Astrocyte of the hippocampus (primary cell): ENCODE measurements at places on chromosomes 7 and 10.

GRCh38 chr7:149683181-149683580, 90.2 kb downstream of the ZNF467 start:
- no peak for DNase-seq

DNA sequence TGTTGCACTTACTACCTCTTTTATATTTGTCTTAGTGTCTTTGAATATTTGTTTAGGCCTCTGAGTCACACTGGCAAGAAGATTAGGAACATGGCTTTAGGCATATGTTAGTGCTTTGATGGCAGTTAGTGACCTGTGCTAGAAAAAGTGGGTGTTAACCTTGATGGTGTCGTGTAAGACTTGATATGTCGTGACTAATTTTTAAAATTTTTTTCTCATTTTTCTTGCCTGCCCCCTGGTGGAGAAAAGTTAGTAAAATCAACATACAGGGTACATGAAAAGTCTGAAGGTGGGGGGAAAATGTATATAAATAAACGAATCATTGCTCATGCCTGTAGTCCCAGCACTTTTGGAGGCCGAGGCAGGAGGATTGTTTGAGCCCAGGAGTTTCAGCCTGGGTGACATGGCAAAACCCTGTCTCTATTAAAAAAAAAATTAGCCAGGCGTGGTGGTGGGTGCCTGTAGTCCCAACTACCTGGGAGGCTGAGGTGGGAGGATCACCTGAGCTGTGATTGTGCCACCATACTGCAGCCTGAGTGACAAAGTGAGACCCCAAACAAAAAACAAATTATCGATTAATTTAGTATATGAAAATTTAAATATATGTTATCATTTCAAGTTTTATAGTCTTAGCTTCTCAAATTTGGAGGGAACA, 44.6 kb downstream of the TAX1BP1 start:
- peak; percentile 64 for DNase-seq

- DNase-seq = no peak
Measured at GRCh38 chr7:29045258-29046086, 87.3 kb upstream of the TRIL start.

GRCh38 chr7:24191362-24191761, 92.6 kb upstream of the NPY start:
- DNase-seq = no peak

DNA sequence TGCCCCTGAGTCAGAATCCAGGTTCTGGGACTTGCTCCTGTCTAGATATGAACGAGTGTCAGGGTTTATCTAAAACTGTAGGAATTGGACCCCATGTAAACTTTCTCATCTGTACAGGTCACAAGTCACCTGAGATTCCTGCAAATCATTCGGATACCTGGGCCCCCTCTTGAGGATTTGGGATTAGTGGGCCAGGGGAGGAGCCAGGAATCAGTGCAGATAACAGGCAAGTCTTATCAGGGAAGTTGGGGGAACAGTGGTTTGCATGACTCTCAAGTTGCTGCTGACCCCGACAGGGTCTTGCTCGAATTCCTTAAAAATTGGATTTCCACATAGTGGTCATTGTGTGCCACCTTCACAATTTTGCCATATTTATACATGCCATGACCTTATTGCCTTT, 188.4 kb upstream of the LYZL1 start:
- DNase-seq = no peak

DNA sequence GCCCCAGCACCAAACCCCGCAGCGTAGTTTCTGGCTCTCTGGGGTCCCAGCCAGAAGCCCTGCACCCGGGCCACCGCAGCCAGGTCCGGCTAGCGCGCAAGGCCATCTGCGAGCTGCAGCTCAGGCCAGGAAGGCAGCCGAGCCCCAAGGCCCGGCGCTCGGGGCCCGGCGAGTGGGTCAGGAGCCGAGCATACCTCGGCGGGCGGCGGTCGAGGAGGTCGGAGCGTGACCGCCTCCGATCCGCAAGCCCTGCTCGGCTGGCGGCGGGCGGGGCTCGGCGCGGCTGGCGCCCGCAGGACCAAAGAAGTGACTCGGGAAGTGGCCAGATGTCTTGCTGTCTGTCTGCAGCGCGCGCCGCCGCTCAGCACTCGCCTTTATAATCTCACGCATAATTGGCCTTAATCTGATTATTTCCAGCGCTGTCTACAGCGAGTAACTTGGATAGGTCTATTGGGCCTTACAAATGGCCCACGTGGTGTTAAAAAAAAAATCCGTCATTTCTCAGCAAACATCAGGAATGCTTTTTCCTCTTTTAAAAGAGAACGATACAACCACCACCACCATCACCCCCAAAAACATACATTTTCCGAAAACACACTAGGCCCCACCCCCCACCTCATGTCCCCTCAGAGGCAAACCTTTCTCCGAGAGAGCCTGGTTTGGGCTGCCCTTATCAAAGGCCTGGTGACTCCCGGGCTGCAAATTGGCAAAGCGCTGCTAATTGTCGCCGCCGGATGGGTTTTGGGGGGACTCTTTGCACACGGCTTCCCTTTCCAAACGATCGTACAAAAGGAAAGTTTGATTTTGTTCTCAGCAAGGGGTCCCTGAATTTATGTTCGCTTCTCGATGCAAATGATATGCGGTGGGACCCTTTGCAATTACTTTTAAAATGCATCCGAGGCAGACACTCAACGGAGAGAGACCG, at the start of gene DRGX:
TSS of gene DRGX (minus strand) at position 349 of the 925 bp plus-strand sequence. CDS start 649 bp downstream, outside the sequence.
- no peak for DNase-seq

GRCh38 chr7:149808311-149808710, 29.9 kb upstream of the ZNF862 start:
- no peak for DNase-seq

- no peak for DNase-seq
Measured at GRCh38 chr10:98312349-98312748, 44.4 kb upstream of the LOXL4 start.

GRCh38 chr7:115133248-115133647, 211.4 kb downstream of the MDFIC start:
- DNase-seq = no peak

DNA sequence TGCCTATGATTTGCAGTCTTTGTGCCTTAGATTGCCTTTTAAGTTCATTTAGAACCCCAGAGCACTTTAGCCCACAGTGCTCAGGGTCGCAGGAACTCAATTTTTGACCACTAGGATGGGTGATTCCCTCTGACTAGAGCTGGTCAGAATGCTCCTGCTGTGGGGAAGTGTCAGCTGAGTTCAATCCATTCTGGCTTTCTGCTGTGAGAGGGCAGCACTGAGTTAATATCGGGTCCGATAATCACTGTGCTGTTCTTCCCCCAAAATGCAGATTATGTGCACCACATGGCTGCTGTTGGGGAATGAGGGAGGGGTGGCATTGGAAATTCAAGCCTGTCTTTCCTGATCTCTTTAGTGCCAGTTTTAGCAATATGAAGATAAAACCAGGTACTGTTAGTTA, 886.4 kb downstream of the DNAJB9 start:
- DNase-seq = no peak

- DNase-seq = no peak
Measured at GRCh38 chr10:16765509-16766375, 51.5 kb downstream of the RSU1 start.

- no peak for DNase-seq
Measured at GRCh38 chr10:97627731-97628130, 5.6 kb downstream of the MORN4 start.
